ENCODE measurements at places on chromosomes 16 and 17. TPM values are rescaled to one million over a fixed set of nuclear protein-coding genes. Genes with fewer than 3 reads are reported as not detected.

The CAPNS2 gene
- total RNA-seq = 67.4 TPM

The ZFPM1 gene
- total RNA-seq = 1.7 TPM

The NOB1 gene
- 26.6 TPM for total RNA-seq

The SOCS1 gene
- total RNA-seq = 0.64 TPM

The MYH3 gene
- 0.48 TPM for total RNA-seq

The KRTAP4-3 gene
- not detected for total RNA-seq

The GH2 gene
- total RNA-seq = not detected

The IL17C gene
- 2.2 TPM for total RNA-seq

The TP53TG3B gene
- not detected for total RNA-seq

The CMTM3 gene
- 0.43 TPM for total RNA-seq

The ENDOV gene
- 22.2 TPM for total RNA-seq

The CD300H gene
- not detected for total RNA-seq

The CD300LG gene
- total RNA-seq = not detected

The CX3CL1 gene
- not detected for total RNA-seq

The RGS11 gene
- total RNA-seq = not detected

The SLC35G6 gene
- not detected for total RNA-seq

The TMC7 gene
- total RNA-seq = 5.3 TPM

The KAT2A gene
- 10.9 TPM for total RNA-seq

The ETV4 gene
- total RNA-seq = 5.1 TPM

The DNASE1L2 gene
- total RNA-seq = not detected

The ADGRG1 gene
- 41.1 TPM for total RNA-seq

The ZP2 gene
- not detected for total RNA-seq

The FBXO31 gene
- total RNA-seq = 33.3 TPM

The GSG1L gene
- total RNA-seq = not detected

The AIPL1 gene
- not detected for total RNA-seq

The OR3A2 gene
- total RNA-seq = not detected

The OR1E1 gene
- total RNA-seq = not detected

The VAT1L gene
- not detected for total RNA-seq

The NHLRC4 gene
- total RNA-seq = not detected

The LGALS3BP gene
- total RNA-seq = 420 TPM

The OR2C1 gene
- total RNA-seq = 0.24 TPM

The KRTAP17-1 gene
- total RNA-seq = not detected

The DPEP1 gene
- not detected for total RNA-seq

The UNKL gene
- total RNA-seq = 2.3 TPM

The ARL5C gene
- not detected for total RNA-seq

The TBC1D3D gene
- not detected for total RNA-seq

The KRTAP2-3 gene
- not detected for total RNA-seq

The IGSF6 gene
- not detected for total RNA-seq

The CMTM1 gene
- total RNA-seq = not detected

The SCIMP gene
- under 0.01 TPM for total RNA-seq

The CLEC18A gene
- total RNA-seq = 1.2 TPM

The GAS2L2 gene
- 0.24 TPM for total RNA-seq

The MRPL58 gene
- total RNA-seq = 27.7 TPM

The C17orf78 gene
- total RNA-seq = not detected

The CPNE7 gene
- total RNA-seq = 1.7 TPM

The NUP93 gene
- 43.9 TPM for total RNA-seq

The MYH1 gene
- total RNA-seq = not detected

The RAB11FIP4 gene
- total RNA-seq = 10.6 TPM

The MT1M gene
- total RNA-seq = 12.5 TPM

The KPNB1 gene
- 318 TPM for total RNA-seq

The FOXF1 gene
- total RNA-seq = not detected
